NCI-H2029 (cell line): ENCODE measurements at places on chromosomes 4 and X.

GRCh38 chr4:162056990-162057389 is 106.8 kb downstream of the FSTL5 start:
- no peak for DNase-seq

- no peak for DNase-seq
Observed at GRCh38 chr4:76292730-76293129, 13.8 kb upstream of the STBD1 start.

GRCh38 chr4:112968451-112969159 is 80.8 kb upstream of the ANK2 start:
- no peak for DNase-seq

- DNase-seq, result no peak
Observed at GRCh38 chr4:183499801-183500200, 5.1 kb upstream of the ING2 start.

DNA sequence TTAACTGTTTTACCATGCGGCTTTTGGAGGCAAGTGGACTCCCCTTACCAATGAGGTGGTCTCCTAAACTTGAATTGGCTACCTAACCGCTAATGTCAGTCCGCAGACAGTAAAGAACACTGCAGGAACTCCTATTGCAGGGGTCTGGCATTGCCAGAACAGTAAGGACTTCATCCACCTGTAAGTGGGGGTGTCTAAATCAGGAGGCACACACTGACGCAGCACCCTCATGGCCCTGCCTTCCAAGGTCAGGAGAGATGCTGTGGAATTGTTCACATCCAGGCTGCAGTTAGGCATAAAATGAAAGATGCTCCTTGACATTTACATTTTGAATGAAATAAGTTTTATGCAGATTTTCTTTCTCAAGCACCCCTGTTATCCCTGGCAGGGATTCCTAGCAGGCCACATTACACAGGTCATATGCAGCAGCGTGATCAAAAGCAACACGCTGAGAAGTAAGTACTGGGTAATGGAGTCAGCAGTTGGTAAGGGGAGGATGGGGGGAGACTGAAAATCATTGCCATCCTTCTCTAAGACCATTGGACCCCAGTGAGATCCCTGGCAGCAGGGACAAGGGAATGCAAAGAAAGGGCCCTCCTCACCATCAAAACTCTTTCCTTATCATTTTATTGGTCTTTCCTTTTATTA is 3.8 kb downstream of the PPARGC1A start:
- DNase-seq, result no peak

- no peak for DNase-seq
Observed at GRCh38 chr4:120004054-120004453, 62.6 kb downstream of the MAD2L1 start.

- no peak for DNase-seq
Observed at GRCh38 chr4:129862461-129862860, 766.5 kb downstream of the C4orf33 start.

GRCh38 chrX:130296743-130297142 is 28.0 kb upstream of the ZNF280C start:
- no peak for DNase-seq

DNA sequence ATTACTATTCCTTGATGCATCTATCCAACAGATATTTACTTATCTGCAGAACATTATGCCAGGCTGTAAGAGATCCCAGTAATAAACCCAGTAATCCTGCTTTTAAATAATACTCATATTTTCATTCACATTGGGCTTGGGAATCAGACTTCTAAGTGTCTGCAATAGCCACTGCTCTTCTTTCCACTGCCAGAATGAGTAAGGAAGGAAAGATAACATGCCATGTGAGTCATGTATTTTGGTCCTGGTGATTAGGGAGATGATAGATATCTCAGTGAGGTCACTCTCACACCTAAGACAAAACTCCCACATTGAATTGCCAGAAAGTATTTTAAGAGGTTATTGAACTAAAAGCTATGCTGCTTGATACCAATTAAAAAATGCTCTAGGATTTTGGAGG is 13.9 kb upstream of the HEPH start:
- no peak for DNase-seq

- DNase-seq, result no peak
Observed at GRCh38 chr4:98564852-98565251, 93.6 kb downstream of the TSPAN5 start.

DNA sequence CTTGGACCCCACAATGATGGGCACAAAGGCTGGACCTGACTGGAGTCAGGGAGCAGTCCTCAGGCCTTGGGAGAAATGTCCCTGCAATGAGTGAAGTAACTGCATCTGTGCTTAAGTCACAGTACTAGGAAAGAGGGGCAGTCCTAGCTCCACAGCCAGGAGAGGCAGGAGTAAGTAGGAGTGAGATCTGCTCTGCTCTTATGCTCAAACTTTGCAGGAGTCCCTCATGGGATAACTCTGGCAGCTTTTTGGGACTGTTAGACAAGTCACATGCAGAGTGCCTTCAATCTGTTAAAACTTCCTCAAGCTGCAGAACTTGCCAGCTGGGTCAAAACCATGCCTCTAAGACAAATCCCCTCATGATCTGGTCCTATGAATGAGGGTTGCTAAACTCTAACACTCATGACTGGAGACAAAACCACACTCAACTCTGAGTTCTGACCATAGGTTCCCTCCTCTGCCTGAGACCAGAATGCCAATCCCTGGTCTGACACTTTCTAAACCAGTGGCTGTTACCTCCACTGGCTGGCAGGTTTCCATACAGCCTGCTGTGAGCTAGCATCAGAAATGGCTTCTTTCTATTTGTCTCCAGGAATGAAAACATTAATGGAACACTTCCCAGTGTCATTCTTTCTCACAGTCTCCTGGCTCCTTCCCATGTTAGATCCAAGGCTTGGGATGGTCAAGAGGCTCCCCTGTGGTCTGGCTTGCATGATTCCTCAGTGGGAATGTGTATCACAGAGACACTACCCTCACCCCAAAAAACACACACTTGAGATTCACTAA is 819.3 kb downstream of the PCDH7 start:
- no peak for DNase-seq

DNA sequence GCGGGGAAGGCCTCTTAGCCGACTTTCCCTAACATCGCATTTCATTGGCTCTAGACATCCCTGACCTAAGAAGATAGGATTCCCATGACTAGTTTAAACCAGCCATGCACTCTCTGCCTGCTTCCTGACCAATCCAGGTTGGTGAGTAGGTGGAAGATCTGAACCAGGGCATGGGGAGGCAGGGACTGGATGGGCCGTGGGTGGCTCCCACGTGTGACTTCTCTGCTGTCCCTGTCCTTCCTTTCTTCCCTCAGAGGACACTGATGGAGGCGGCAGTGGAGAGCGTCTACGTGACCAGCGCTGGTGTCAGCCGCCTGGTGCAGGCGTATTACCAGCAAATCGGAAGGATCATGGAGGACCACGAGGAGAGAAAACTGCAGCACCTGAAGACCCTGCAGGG is 90.7 kb downstream of the EVC start:
- DNase-seq, result no peak

DNA sequence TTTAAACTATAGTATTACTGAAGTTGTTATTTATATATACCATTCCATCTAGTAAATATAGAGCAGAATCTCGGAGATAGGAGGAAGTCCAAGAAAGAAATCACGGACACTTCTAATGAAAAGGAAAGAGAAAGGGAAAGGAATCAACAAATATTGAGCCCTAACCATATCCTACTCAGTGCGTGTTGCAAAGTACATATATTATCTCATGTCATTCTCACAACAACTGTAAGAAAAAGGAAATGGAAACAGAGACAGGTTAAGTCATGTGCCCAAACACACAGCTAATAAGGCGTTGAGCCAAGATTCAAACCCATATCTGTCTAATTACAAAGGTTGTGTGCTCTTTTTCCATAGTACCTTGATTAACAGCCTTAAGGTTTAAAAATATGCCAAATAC is 16.0 kb downstream of the HTR2C start:
- DNase-seq, result no peak

- no peak for DNase-seq
Observed at GRCh38 chrX:14274691-14275090, 245.0 kb upstream of the GEMIN8 start.

DNA sequence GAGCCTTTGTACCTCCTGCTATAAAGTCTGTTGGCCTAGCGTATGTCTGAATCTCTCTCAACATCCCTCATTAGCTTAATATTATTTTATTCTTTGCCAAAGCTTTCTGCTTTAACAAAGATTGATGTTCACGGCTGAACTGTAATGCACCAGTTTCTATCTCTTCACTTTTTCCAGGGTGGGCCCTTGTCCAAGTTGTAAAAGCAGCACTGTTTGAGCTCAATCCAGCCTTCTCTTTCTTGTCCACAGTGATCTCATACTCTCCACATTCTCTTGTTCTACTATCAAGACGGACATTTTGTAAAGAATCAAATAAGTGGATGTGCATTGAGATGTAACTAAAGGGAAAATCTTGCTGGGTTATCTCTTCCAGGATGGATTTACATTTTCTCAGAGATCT is 34.4 kb upstream of the RTL3 start:
- no peak for DNase-seq

DNA sequence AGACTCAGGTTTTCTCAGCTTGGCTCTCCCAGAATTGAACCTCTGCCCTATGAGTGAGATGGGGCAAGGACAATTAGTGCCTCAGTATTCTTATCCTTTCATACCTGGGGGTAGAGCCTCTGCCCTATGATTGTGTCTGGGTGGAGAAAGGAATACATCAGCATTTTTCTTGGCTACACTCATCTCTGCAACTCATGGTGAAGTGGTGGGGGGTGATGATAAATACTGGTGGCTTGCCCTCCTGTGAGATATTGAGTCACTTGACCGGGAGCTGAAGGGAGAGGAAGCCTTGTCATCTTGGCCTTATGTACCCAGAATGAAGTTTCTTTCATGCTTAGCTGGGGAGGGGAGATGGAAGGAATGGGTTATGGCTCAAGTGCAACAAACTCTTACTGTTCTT is 71.3 kb upstream of the ENOX2 start:
- no peak for DNase-seq
